ENCODE measurements at places on chromosomes 1 and 21. TPM values are rescaled to one million over a fixed set of nuclear protein-coding genes. Genes with fewer than 3 reads are reported as not detected.

Gene CA6
- total RNA-seq: not detected

Gene RAD54L
- 4.0 TPM for total RNA-seq

Gene TRAF3IP3
- total RNA-seq: not detected

Gene RHCE
- 0.20 TPM for total RNA-seq

Gene COL8A2
- 2.3 TPM for total RNA-seq

Gene CLCA1
- total RNA-seq: not detected

Gene FMOD
- 0.59 TPM for total RNA-seq

Gene HLX
- 5.1 TPM for total RNA-seq

Gene GBP7
- not detected for total RNA-seq

Gene FMN2
- total RNA-seq: 15.4 TPM

Gene CHRM3
- total RNA-seq: not detected

Gene C1orf226
- total RNA-seq: not detected

Gene OTUD3
- 8.4 TPM for total RNA-seq

Gene NBPF19
- 20.1 TPM for total RNA-seq

Gene PRKAA2
- 0.73 TPM for total RNA-seq

Gene SMPDL3B
- total RNA-seq: not detected

Gene GLIS1
- 1.5 TPM for total RNA-seq

Gene CELA3A
- not detected for total RNA-seq
